NCI-H2227 treated with DMSO at 0.1 percent for 48 hours (cell line): ENCODE measurements at places on chromosomes 4 and X.

- no peak for DNase-seq
These were observed 43.6 kb downstream of the CD99L2 start for GRCh38 chrX:150854856-150855255.

DNA sequence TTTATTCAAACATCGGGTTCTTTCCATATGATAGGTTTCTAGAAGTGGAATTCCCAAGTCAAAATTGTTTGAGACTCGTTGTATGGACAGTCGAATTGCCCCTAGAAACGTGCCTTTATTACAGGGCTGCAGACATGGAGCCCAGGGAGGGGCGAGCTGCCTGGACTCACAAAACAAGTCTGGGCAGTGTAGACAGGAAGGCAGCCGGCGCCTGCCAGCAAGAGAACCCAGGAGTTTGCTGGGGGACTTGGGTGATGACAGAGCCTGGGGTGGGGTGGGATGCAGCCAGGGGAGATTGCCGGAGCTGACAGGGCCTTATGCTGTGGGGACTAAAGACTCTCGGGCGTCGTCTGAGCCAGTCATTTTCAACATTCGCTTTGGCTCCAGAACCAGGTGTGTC, 107.4 kb upstream of the MSX1 start:
- no peak for DNase-seq

DNA sequence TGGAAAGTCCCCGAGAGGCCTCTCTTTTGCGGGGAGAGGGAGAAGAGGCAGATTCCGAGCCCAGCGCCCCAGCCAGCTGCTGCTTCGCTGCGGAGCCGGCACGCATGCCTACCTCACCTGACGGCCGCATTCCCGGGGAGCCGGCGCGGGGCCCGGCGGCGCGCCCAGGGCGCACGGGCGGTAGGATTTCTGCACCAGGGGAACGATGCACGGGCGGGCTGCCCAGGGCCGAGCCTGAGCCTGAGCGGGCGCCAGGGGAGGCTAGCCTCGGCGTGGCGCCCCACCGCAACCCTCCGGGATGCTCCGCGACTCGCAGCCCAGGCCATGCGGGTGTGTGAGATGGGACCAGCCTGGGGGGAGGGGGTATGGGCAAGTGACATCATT, 81.3 kb upstream of the SCML1 start:
- no peak for DNase-seq

DNA sequence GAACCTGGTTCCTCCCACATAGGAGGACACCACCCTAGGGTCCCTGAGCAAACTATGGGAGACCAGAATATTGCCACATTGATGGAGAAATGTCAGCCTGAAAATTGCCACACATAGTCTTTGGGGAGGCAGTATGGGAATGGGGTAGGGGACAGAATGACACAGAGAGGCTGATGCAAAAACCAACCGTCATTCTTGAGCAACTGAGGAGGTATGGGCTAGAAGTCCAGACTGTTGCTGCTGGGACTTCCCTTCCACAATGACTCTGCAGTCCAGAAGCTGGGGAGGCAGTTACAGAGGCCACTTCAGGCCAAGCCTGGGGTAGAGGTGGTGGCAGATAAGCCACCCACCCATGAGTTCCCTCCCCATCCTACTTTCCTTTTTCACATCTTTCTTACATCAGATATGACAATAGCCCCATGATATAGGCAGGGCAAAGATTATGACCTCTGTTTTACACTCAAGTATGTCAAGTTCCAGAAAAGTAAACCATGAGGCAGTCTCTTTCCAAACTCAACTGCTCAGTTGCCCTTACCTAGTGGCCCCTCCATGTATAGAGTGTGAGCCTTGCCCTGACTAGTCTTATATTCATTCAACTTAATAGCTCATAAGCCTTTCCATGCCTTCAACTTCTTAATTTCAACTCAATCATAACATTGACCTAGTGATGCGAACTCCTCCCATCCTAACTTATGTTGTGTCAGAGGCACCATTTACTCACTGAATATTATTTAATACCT, 41.7 kb downstream of the VSIG4 start:
- no peak for DNase-seq

- no peak for DNase-seq
These were observed 528.2 kb upstream of the FAT1 start for GRCh38 chr4:187251896-187252295.

DNA sequence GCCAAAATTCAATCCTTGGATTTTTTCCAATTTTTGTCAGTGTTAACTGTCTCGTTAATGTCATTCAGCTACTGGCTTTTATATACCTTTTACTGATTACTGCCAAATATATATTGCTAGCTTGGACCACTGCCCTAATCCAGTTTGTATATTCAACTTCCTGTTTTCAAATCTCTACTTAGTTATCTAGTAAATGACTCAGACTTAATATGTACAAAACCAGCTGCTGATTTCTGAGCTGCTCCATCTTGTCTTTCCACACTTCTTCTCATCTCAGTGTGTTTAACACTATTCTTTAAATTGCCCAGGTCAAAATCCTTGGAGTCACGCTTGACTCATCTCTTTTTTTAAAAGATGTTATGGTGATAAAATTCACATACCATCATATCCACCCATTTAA, 1196.7 kb downstream of the RAPGEF2 start:
- no peak for DNase-seq

GRCh38 chr4:25092139-25092538, 61.4 kb upstream of the LGI2 start:
- no peak for DNase-seq

GRCh38 chr4:152700151-152700550, 20.4 kb upstream of the TMEM154 start:
- DNase-seq: no peak

DNA sequence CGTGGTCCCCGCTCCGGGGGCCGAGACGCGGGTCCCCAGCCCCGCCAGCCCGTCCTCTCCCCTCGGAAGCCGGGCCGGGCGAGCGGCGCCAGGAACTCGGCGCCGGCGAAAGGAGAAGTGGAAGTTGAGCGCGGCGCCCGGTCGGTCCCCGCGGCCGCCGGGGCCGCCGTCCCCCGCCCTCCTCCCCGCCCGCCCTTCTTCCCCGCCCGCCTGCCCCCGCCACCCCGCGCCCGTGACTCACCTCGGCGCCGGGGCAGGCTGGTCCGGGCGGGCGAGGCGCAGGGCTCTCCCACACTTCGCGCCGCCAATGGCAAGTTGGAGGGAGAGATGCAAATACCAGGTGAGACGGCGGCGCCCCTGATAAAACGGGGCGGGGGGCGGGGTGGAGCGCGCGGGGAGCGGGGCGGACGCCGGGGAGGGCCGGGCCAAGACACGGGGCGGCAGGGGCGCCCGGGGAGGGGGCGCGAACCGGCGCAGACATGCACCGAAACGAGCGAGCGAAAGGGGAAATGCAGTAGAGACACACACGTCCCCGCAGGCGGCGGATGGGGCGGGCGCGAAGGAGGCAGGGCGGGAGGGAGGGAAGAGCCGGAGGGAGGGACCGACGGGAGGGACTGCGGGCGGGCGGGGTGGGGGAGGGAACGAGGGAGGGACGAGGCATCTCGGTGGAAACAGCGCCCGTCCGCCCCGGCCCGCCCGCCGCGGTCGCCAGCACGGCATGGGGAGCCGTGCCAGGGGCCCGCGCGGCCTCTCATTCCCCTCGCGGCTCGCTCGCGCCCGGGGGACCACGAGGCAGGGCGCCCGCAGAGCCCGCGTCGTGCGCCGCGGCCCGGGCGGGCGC, at the start of gene ELF4:
Gene ELF4, minus strand, starts transcription at position 119 of the 841 bp plus-strand sequence. CDS start 29,167 bp downstream, outside the sequence.
- peak; percentile 37 for DNase-seq

GRCh38 chrX:41837270-41837944, 85.9 kb downstream of the CASK start:
- DNase-seq: no peak

DNA sequence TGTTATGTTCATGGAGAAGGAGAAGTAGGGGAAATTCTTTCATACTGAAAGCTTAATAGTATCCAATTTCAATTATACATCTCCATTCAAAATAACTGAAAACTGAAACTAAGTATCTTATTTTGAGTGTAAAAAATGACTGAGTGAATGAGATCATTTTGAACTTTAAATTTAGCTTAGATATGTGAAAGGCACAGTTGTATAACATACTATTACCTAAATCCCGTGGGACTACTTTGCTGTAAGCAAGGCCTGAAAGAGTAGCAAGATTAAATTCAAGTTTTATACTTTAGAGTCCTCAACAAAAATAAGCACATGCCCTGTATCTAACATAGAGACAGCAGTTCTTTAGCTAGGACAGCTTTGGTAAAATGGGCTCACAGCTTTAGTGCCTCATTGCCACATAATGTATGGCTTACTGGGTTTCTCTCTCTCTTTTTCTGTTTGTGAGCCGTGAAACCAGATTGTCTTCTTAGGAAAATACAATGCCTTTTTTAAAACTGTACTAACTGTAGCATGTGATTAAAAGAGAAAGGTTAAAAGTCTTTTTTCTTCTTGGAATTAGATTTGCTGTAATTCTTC, 43.2 kb downstream of the GSTCD start:
- DNase-seq: no peak

DNA sequence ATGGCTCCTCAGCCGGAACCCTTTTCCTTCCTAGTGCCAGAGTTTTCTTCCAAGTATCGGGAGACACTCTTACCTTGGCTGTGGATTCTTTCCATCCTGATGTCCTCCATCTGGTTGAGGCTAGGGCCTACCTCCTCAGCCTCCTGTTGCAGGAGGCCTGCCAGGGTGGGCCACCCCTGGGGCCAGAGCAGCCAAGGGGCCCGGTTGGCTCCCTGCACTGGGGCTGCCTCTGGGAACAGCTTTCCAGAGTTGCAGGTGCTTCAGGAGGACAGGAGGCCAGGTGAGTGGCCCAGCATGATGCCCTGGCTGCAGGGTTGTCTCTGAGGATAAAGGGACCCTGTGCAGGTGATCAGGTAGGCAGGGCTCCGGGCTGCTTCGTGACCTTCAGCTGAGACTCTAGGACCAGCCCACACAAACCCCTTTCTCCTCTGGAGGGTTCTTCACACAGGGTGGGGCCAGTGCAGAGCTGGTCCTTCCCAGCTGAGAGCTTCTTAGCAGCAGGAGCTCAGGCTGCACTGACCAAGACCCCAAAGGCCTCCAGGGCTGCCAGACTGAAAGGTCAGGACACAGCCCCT, 5.3 kb upstream of the GPR78 start:
- DNase-seq: no peak

GRCh38 chrX:53732797-53733196, 46.3 kb upstream of the HUWE1 start:
- DNase-seq: no peak

DNA sequence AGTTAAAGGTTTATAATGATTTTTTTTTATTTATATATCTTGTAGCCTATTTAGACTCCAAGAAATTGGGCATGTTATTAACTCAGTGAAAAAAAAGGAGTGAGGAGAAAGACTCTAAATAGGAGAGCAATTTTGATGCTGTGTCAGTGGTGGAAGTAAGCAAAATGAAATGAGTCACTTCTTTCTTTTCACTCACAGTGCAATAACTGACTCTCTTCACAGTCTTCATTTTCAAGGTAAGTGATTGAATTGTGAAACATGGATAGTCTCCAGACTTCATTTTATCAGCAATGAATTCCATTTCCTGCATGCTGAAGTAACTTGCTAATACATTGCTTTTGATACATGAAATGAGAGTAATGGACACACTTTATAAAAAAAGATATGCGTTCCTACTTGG, 2271.5 kb downstream of the PCDH7 start:
- no peak for DNase-seq

DNA sequence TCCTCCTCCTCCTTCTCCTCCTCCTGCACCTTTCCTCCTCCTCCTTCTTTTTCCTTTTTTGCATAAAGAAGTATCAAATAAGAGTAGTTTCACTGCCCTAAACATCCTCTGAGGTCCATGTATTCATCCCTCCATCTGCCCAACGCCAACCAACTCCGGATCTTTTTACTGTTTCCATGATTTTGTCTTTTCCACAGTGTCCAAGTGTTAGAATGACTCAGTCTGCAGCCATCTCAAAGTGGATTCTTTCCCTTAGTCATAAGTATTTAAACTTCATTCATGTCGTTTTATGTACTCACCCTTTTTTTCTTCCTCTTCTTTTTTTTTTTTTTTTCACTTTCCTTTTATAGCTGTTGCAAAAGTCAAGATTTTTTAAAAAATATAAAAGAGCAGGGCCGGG, 12.9 kb downstream of the CSF2RA start:
- no peak for DNase-seq

DNA sequence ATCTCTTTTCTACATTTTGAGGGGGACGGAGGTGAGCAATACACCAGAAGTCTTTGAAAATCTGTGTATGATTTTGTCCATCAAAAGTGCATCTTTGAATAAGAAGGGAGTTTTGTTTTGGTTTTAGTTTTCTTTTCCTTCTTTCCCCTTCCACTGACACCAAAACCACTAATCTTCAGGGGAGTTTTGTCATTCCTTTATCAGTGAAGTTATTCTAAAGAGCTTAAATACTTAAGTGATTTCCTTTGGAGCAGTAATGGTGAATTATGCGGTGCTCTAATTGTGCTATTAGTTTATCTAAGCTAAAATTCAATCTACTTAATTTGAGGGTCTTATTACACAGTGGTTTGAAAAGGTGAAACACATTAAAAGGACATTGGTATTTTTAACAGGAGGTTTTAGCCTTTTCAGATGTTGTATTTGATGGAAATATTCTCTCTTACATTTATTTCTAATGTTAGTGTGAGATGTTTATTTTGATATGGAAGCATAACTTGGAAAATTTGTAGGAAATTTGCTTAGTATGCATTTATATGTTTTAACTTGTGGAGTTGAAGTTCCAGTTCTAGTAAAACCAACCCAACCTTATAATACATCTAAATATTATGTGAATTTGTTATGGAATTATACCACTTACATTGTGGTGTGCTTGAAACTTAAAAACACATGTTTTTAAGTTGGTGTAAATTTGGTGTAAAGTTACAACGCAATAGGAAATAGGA, 124.9 kb downstream of the PCDH7 start:
- DNase-seq: no peak

DNA sequence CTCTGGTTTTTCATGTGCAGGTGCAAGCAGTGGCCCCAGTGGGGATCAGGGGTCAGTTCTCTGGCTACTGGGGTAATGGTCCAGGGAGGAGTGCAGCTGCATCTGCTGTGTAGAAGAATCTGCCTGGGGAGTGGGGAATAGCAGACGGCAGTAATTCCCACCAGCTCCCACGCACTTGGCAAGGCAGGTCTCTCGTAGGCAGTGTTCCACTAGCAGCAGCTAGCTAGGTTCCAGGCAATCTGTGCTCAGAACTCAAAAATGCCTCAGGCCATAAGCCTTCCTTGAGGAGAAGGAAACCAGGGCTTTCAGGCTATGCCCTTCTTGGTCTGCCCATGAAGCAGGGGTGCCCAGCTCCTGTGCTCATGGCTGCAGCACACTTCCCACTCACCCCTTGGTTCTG, 38.8 kb downstream of the DCLK2 start:
- DNase-seq: no peak

GRCh38 chr4:3671571-3672464, 94.4 kb upstream of the ADRA2C start:
- no peak for DNase-seq

DNA sequence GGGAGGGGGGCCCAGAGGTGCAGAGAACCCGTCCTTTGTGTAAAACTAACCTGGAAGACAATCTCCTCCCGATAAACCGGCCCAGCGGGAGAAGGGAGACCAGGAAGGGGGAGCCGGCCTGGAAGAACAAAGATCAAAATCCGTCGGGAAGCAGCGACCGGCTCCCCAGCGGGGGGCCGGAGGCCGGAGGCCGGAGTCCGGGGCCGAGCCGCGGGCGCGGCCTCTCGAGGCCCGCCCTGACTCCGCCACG, 552 bp downstream of the ZDHHC9 start:
- DNase-seq: no peak

- DNase-seq: no peak
These were observed 150.1 kb downstream of the DIPK2B start for GRCh38 chrX:45050558-45050957.
